ENCODE measurements at places on chromosomes 1 and 21. TPM values are rescaled to one million over a fixed set of nuclear protein-coding genes. Genes with fewer than 3 reads are reported as not detected.

HTR1D gene
- 4.7 TPM for total RNA-seq

CIART gene
- total RNA-seq = 6.6 TPM

FOXO6 gene
- total RNA-seq = 4.5 TPM

PDZK1IP1 gene
- total RNA-seq = not detected

C1orf94 gene
- 5.3 TPM for total RNA-seq

VASH2 gene
- total RNA-seq = 305 TPM

SPRR1A gene
- not detected for total RNA-seq

ERVH48-1 gene
- total RNA-seq = 44.2 TPM

CD1C gene
- not detected for total RNA-seq

HMGCS2 gene
- total RNA-seq = not detected

MXRA8 gene
- total RNA-seq = 11.7 TPM

OR2L8 gene
- total RNA-seq = not detected

MAP3K21 gene
- 40.1 TPM for total RNA-seq

FAM89A gene
- total RNA-seq = 3.2 TPM

CDK11A gene
- total RNA-seq = 22.8 TPM

PRR9 gene
- total RNA-seq = not detected

ANKRD65 gene
- 1.8 TPM for total RNA-seq

NR5A2 gene
- 8.8 TPM for total RNA-seq

TOR1AIP1 gene
- 20.6 TPM for total RNA-seq

PPIAL4G gene
- not detected for total RNA-seq

CFAP45 gene
- total RNA-seq = not detected

GJA4 gene
- total RNA-seq = 2.2 TPM

RPS6KA1 gene
- 84.2 TPM for total RNA-seq

MROH9 gene
- not detected for total RNA-seq

APCS gene
- total RNA-seq = not detected

LMNA gene
- total RNA-seq = 68.9 TPM

FMO1 gene
- total RNA-seq = not detected

PROK1 gene
- total RNA-seq = not detected

UQCRHL gene
- total RNA-seq = 2.3 TPM

CCDC30 gene
- 0.56 TPM for total RNA-seq

Data from GM23338 (cell line).